ENCODE measurements at places on chromosomes 5 and 9.

GRCh38 chr9:7862170-7862569 is 62.6 kb upstream of the DMAC1 start:
- no peak for DNase-seq

DNA sequence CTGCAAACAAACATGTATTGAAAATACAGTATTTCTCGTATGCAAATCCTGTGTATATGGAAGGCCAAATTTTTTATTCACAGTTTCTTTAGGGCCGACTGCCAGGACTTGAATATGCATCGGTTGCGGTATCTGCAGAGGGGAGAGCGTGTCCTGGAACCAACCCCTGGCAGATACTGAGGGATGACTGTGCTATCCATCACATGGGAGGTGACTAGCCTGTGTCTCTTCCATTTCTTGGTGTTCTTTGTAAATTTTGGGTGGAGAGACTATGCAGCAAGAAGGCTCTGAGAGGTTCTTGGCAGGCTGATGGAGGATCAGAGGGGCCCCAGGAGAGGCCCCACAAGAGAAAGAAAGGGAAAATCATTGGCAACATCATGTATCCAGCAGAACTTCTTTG is 384.3 kb downstream of the YTHDC2 start:
- DNase-seq = no peak

DNA sequence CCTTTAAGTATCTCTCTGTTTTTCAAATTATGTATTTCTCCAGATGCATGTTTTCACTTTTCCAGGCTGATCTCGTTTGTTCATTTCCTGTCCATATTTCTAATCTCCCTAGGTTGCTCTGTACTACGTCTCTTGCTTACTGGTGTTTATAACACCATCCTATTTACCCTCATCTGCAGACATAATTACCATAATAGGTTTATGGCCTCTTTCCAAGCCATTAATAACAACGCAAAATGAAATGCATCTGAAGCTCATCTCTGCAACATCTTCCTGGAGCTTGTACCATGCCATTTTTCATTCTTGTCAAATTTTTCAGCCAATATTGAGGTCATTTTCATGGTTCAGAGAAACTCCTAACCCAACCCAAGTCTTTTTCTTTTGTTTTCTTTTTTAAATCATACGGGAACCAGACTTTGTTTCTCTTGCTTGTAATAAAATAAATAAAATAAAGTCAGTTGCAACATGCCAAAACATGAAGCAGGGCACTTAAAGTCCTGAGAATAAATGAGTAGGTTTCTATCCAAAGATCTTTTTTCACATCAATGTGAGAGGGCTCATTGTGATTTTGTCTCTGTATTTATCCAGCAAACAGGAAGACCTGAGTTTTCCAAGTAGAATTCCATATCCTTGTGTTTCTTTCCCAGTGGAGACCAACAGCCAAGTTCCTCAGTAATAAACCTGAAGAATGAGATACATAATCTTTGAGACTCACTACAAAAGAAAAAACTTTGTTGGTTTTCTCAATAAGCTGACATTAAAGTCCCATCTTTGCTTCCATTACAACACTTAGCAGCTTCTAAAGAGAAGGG is 37.0 kb downstream of the DPYSL3 start:
- DNase-seq = no peak

- DNase-seq = no peak
Measured at GRCh38 chr5:124512952-124513632, 233.3 kb downstream of the ZNF608 start.

DNA sequence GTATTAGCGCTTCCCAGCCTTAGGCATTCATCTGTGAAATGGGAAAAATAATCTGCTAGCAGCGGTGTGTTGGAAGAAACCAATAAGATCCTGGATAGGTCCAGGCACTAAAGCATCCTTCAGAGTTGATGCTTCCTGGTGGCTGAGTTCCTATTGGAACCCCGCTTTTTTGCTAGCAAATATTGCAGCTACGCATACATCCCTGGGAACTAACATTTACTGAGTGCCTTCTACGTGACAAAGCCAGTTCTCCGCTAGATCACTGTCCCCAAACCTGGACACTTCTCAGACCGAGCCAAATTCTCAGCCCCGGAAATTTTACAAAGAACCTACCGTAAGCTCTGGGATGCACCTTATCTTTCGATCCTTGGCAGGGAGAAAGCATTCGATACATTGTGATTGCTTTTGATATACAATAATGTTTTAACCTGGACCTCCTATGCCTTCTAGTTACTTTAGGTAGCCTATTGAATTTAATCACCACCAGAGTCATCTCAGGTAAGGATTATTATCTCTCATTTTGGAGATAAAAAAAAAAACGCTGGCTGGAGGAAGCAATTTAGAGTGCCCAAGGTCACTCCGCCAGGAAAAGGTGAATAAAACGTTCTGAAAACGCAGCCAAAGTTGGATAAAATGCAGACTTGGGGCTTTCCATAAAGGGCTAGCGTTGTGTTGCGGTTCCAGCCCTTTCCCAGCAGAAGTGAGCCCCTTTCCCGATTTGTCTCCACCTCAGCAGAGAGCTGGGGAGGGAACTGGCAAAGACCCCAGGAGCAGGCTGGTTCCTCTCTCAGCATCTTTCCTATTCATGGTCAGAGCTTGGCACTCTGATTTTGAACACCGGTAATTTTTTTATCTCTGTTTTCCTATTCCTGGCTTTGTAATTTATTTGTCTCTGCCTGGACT is 2.6 kb upstream of the MSX2 start:
- no peak for DNase-seq

DNA sequence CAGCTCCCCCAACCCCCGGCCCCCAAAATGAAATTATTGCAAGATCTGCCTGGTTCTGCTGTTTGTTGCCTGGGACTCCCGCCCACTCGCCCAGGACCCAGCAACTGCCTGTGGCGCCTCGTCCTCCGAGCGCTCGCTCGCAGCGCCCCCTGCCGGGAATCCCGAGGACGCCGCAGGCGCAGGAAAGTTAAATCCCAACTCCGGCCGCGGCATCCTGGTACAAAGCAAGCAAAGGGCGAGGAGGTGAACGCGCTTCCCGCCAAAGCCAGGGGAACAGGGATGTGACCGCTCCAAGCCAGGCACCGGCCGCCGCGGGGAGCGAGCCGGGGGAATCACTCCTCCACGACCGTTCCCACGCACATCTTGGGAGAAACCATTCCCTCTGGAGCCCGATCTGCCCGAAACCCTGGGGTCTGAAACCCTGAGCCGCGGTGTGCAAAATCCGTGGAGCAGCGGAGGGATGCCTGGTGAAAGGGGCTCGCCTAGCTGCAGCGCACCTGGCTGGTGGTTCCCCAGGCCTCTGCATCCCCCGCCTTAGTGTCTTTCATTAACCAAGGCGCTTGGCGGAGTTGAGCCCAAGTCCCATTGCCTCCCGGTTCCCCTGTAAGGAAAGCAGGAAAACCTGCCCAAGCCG is 1.3 kb downstream of the SEMA5A start:
- DNase-seq = no peak

DNA sequence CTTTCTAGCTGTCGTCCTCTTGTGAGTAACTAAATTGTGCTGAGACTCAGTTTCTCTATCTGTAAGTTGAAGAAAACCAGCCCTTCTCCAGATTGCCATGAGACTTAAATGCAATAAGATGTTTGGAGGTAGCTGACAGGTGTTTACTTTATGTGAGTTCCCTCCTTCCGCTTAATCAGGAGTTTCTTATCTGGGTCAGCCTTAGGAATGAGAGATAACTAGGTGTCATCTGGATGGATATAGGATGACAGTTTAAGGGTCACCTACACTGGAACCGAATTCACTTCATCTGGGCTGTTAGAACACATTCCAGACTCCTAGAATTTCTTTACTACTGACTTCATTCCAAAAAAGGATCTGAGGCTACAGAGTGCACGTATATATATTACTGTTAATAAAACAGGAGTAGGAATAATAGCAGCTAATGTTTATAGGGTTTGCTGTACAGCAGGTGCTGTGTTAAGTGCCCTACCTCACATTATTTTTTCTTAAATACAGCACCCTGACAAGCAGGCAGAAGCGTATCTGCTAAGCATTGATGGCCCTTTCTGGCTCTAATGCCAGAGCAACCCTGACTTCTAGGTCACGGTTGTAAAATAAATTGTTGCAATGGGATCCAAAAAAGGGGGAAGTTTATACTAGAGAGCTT is 30.0 kb upstream of the CPEB4 start:
- no peak for DNase-seq

DNA sequence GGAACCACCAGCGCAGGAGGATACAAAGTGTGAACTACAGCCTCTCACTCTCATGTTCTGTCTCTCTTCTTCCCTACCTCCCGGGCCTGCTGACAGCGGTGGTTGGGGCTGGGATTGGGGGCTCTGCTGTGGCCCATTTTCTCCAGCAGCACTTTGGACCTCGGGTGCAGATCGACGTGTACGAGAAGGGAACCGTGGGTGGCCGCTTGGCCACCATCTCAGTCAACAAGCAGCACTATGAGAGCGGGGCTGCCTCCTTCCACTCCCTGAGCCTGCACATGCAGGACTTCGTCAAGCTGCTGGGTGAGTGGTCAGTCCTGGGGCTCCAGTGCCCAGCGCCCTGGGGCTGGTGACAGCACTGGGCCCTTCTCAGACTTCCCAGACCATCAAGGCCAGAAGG is 4.7 kb downstream of the PCYOX1L start:
- DNase-seq = no peak

DNA sequence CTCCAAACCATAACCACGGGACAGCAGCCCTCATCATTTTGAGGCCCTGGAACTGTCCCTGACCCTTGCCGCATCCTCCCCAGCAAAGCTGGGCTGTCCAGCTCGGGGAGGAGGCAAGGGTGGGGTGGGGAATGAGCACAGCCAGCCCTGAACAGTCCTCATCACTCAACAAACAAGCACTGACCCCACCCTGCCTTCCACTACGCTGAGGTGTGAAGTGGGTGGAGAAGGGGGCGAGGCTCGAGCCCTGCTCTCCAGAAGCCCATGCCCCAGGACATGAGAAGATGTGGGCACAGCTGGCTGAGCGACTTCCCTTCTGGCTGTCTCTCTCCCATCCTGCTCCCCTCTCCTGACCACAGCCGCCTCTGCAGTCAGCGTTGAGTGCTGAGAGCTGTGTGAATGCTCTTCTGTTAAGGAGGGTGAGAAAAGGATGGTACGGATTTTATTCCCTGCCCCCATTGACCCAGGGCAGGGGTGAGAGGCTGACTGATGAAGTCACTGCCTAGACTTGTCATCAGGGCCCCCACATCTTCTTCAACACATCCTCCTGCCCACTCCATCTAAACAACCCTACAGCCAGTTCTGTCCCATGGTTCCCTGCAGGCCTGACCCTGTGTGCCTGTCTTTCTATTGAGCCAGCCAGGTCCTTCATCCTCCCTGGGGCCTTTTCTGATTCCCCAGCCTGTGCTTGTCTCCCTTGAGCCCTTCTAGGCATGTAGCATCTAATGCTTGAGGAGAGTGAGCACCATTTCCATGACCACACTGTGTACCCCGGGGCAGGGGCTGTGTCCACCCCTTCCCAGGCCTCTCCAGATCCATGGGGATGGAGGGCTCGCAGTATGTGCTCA is 276.0 kb downstream of the FSTL4 start:
- no peak for DNase-seq

Measured in activated T-helper 1 cell treated with Interleukin-2 at 50 U/mL for 16 hours (primary cell).